GM18507 (cell line): ENCODE measurements at places on chromosomes 11 and 22.

DNA sequence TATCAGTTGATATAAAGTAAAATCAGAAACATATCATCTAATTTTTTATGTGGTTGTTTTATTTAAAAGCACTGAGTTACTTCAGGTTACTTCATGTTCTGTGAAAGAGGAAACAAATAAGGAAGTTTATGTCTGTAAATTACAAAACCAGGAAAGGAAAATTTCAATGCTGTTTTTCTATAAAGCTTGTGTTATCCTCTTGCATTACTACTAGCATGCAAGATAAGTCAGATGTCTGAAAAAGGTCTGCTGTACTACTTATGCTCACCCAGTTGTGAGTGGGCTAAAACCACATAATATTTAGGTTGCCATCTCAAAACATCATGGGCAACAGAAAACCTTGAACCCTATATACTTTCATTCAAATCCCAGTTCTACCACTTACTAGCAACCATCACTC lies 121.5 kb downstream of the ATG16L2 start:
- DNase-seq: no peak

GRCh38 chr11:128518493-128519207 lies 68.7 kb downstream of the ETS1 start:
- no peak for DNase-seq

GRCh38 chr22:43289976-43290721 lies 53.0 kb downstream of the SCUBE1 start:
- no peak for DNase-seq

DNA sequence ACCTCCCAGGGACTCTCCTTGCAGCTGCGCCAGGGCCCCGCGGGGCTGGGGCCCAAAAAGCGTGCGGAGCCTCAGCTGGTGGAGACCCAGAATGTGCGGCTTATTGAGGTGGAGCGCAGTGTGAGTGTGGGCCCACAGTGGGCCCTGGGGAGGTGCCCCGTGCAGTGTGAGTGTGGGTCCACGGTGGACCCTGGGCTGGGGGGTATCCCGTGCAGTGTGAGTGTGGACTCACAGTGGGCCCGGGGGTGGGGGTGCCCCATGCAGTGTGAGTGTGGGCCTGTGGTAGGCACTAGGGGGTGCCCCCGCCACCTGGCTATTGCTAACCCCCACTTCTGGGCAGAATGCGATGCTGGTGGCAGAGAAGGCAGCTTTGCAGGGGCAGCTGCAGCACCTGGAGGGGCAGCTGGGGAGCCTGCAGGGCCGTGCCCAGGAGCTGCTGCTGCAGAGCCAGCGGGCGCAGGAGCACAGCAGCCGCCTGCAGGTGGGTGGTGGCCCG lies 7.8 kb upstream of the RPS6KA4 start:
- DNase-seq: no peak

DNA sequence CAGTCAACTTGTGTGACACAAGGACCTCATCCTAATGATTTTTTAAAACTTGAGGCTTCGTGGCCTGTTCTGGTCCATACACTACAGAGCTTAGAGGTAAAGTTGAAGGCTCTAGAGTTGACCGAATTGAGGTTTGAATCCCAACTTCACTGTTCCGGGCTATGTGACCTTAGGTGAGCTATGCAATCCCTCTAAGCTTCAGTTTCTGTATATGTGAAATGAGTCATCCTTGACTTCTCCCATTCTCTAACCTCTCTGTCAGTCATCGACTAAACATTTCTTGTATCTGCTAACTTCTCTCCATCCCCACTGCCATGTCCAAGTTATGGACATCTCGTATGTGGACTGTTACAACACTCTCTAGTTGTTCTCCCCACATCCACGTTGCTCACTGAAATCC lies 178.2 kb upstream of the TMEM45B start:
- no peak for DNase-seq

GRCh38 chr11:67352546-67353316 lies 615 bp downstream of the POLD4 start:
- no peak for DNase-seq

DNA sequence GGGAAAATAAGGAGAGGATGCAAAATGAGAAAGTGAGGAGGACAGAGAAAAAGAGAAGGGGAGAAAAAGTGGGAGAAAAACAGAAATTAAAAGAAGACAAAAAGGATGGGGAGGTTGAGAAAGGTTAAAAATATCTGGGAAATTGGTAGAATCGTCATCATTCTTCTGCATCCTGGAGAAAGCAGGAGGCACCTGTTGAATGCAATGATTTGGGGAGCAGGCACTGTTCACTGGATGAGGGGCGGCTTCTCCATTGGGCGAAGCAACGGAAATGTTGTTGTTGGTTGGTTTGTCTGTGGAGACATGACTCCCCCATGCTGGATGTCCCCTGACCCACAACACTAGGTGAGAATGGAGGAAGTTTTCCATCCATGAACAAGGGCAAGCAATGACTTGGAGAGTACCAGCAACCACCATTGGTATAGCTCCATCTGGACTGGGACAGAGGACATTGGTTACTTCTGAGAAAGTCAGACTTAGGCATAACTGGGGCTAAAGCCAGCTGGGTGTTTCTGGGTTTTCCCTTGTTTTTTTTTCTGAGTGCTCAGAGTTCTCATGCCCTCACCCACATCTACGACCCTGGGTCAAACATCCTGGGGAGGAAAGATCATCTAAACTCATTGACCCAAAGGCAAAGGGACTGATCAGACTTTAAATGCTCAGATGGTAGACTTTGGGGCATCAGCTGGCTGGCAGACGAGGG lies 11.9 kb upstream of the CD44 start:
- DNase-seq: no peak

GRCh38 chr11:102467080-102467708 lies 14.6 kb upstream of the TMEM123 start:
- no peak for DNase-seq

DNA sequence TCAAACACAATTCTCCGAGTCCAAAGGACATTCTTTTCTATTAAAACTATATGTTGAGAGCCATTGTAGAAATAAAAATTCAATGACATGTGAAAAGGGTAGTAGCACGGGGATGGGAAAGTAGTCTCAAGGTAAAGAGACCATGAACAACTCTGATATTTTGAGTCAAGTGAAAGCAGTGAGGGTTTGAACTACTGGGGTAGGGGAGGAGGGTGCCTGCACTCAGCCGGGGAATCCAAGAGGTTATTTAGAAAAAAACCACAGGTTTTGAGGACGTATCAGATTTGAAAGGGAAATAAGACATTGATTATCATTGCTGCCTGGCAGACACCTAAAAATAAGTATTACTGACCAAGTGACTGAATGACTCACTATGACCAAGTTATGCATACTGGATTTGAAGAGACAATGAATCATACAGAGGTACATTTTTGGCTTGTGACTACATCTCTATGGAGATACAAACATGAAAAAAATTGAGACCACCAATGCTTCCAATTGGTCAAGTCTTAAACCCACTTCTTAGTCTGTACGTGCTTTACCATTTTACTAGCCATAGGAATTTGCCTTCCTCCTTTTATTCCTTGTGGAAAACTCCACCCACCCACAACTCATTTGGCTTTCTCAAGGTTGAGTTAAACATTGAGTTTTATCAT lies 2.2 kb upstream of the OR52H1 start:
- DNase-seq: no peak

DNA sequence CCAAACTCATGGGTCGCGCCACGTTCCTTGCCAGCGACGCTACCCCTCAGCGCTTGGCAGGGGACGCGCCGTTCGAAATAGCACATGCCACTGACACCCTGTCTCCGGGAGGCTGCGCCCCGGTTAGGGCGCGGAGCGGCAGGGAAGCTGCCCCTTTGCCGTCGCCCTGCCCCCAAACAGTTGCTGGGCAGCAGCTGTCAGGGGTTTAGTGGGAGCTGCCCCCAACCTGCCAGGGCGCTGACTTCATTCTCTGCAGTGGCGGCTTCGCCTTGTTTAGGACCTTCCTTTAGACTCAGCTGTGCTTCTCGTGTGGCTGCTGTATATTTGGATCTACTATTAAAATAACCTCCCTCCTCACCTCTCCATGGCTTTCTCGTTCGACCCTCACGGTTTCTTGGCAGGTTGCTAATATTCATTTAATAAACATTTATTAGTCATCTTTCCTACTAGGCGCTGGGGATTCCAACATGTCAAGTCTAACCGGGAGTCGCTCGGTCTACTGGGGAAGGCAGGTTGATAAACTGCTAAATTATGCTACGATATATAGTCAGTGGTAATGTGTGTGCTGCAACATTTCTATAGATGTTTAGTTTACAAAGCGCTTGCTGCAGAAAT lies 782 bp downstream of the TMEM109 start:
- DNase-seq: no peak

GRCh38 chr11:9264316-9265210 lies 587 bp downstream of the DENND5A start:
- DNase-seq: no peak

DNA sequence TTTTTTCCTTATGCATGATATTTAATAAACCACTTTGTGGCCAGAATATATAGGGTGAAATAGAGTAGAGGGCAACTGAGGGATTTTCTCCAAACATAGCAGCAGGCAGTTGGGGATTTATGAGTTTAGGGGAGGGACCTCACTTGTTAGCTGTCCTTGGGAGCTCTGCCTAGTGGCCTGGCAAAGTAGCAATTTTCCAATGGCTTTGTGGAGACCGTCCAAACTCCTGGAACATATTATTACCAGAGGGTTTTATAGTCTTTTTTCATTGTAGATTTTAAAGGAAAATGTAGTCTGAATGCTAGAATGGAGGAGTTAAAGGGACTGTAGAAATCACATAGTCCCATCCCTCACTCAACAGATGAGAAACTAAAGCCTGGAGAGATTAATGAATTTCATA lies 32.3 kb downstream of the AMOTL1 start:
- no peak for DNase-seq

- DNase-seq: no peak
Measured at GRCh38 chr22:19614536-19614863, 90.3 kb upstream of the CLDN5 start.

DNA sequence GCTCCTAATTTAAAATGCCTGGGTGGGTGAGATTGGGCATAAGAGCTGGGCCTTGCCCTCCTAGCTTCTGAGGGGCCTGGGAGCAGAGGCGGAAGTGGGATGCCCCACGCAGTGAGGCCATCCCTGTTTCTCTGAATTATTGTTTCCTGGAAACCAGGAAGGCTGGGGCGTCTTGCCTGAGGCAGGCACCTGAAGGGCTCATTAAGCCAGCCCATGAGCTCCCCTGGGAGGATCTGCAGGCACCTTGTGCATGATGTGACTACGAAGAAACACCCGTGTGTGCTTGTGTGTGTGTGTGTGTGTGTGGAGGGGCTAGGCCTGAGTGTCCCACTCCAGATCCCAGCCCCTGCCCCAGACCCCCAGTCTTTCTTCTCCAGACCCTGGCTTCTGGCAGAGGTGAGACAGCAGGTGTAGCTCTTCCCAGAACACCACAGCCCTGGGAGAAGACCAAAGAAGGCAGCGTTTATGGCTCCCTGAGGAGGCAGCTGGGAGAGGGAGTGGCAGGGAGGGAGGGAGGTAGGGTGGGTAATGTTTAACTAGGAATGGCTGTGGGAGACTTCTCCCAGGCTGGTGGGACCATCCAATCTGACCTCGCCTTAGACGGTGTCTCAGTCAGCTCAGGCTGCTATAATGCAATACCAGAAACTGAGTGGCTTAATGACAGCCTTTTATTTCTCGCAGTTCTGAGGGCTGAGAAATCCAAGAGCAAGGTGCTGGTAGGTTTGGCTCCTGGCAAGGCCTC lies 2.1 kb upstream of the BATF2 start:
- no peak for DNase-seq

- no peak for DNase-seq
Measured at GRCh38 chr11:46259971-46260560, 17.4 kb upstream of the CREB3L1 start.

GRCh38 chr22:42969348-42969975 lies 45.5 kb downstream of the PACSIN2 start:
- no peak for DNase-seq

GRCh38 chr11:128098781-128099180 lies 488.6 kb downstream of the ETS1 start:
- DNase-seq: no peak
